SW480 (cell line): ENCODE measurements at places on chromosomes 6 and 20.
A peak's percentile ranks its signal among the peaks of the same experiment; 100 is the strongest.

DNA sequence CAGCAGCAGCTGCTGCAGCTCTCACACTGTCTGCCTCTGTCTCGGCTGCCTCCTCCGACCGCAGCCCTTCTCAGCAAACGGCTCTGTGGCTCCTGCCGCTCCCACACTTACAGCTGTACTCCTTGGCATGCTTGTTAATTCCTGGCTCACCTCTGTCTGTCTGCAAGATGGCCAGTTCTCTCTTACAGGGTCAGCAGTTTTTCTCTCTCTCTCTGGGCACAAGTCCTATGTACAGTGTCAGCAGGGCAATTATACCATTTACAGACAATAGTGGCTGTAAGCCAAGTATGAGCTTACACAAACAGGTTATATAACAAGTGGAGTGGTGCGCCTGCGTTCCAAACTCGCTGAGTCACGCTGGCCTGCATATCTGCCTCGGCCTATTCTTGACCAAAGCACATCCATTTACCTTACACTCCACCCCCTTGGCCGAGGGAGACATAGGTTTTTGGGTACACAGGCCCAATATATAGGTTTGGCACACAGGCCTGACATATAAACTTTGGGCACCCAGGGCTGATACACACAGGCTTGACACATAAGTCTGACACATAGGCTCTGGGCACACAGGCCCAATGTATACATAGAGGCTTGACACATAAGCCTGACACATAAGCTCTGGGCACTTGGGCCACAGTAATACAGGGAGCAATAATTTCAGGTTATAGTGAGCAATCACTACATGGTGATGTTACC, 4.4 kb downstream of the ZKSCAN3 start:
- DNase-seq: peak; percentile 36

GRCh38 chr6:112835078-112835477, 487.9 kb downstream of the RFPL4B start:
- no peak for DNase-seq

- DNase-seq: no peak
Observed at GRCh38 chr6:35590622-35591066, 77.9 kb upstream of the TULP1 start.

GRCh38 chr6:44672086-44672485, 284.6 kb downstream of the CDC5L start:
- no peak for DNase-seq

GRCh38 chr6:132932588-132932987, 118.2 kb downstream of the RPS12 start:
- DNase-seq: no peak

GRCh38 chr20:56722042-56722441, 92.9 kb downstream of the TFAP2C start:
- no peak for DNase-seq

DNA sequence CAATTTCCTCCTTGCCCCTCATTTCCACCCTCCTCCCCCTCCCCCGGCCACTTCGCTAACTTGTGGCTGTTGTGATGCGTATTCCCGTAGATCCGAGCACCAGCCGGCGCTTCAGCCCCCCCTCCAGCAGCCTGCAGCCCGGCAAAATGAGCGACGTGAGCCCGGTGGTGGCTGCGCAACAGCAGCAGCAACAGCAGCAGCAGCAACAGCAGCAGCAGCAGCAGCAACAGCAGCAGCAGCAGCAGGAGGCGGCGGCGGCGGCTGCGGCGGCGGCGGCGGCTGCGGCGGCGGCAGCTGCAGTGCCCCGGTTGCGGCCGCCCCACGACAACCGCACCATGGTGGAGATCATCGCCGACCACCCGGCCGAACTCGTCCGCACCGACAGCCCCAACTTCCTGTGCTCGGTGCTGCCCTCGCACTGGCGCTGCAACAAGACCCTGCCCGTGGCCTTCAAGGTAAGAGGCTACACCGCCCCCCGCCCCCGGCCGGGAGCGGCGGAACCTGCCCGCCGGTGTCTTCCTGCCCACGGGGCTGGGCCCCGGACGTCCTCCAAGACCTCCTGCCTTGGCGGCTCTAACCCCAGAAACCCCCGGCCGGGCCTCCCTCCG, 44.9 kb upstream of the SUPT3H start:
- peak; percentile 43 for DNase-seq
